ENCODE measurements at places on chromosomes 2 and 18. TPM values are rescaled to one million over a fixed set of nuclear protein-coding genes. Genes with fewer than 3 reads are reported as not detected.

The SIX3 gene
- total RNA-seq, result not detected

GRCh38 chr2:160660741-160661140 is 167.1 kb upstream of the RBMS1 start:
- no peaks in the 10 kb centered on the region for H3K36me3 ChIP-seq
- no peak for DNase-seq
- no peak overlapping the region for H3K4me3 ChIP-seq
- H3K27ac ChIP-seq, result no peak overlapping the region

GRCh38 chr2:240207661-240208060 is 67.2 kb upstream of the OTOS start:
- peaks cover 19% of the 10 kb centered on the region for H3K4me1 ChIP-seq
- peaks cover 2% of the 10 kb centered on the region for H3K36me3 ChIP-seq
- H3K4me3 ChIP-seq, result no peak overlapping the region
- no peaks in the 10 kb centered on the region for H3K27me3 ChIP-seq
- no peak for DNase-seq
- no peak overlapping the region for H3K27ac ChIP-seq

- no peaks in the 10 kb centered on the region for H3K36me3 ChIP-seq
- H3K4me1 ChIP-seq, result no peaks in the 10 kb centered on the region
- no peak overlapping the region for H3K4me3 ChIP-seq
- H3K27me3 ChIP-seq, result no peaks in the 10 kb centered on the region
Measured at GRCh38 chr18:78891185-78891762, 88.3 kb upstream of the SALL3 start.

DNA sequence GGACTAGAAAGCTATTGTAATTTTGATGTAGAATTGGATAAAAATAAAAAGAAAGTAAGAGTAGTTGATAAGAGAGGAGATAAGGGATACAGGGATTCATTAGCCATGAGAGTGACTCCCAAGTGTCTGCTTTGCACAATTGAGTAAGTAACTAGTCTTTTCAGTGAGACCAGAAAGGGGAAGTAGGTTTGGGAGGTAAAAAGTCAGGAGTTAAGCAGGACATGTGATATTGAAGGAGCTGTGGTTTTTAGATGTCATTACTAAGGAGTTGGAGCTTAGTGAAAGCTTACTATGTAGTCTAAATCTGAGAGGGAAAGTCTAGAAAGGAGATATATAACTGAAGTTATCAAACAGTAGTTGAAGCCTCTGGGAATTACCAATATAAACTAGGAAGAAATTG is 93.4 kb downstream of the SLC5A7 start:
- DNase-seq, result no peak
- no peaks in the 10 kb centered on the region for H3K4me1 ChIP-seq
- no peak overlapping the region for H3K4me3 ChIP-seq
- H3K36me3 ChIP-seq, result no peaks in the 10 kb centered on the region

All from osteocyte (in vitro differentiated cells).